ENCODE measurements at places on chromosomes 1 and 21. TPM values are rescaled to one million over a fixed set of nuclear protein-coding genes. Genes with fewer than 3 reads are reported as not detected.
A peak's percentile ranks its signal among the peaks of the same experiment; 100 is the strongest.

DNA sequence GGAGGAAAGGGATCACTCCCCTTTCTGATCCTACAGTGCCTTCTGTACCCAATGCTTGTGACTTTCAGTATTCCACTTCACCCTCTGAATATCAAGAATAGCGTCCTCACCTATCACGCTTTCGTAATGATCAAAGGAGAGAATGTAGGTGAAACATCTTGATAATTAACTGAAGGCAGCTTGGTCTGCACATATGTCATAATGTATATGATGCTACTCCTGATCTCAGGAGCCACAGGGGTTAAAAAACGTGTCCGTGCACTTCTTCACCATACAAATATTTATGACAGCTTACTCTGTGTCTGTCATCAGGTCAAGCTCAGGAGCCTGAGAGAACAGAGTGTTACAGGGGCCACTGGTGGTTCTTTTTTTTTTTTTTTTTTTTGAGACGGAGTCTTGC is 1.2 kb upstream of the PIK3C2B start:
- no peak overlapping the region for H3K4me3 ChIP-seq
- H3K36me3 ChIP-seq: no peaks in the 10 kb centered on the region
- no peak overlapping the region for H3K27ac ChIP-seq
- peaks cover 17% of the 10 kb centered on the region for H3K4me1 ChIP-seq

DNA sequence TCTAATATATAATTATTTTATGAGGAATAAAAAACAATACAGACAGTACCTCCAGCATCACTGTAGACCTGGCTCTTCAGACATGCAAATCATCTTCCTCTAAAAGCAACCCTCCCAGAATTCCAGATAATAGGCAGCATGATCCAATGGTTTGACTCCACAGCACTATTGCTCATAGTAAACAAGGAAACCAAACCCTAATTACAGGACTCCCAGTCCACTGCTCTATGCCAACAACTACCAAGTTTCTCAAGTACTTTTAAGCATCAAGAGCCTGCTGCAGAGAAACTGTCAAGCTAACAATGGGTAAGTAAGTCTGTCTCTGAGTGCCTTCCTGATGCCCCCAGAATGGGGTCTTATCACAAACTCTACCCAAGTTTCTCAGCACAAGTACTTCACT is 57.2 kb downstream of the EYA3 start:
- H3K27me3 ChIP-seq: no peaks in the 10 kb centered on the region
- H3K4me1 ChIP-seq: peaks cover 12% of the 10 kb centered on the region
- no peak for DNase-seq
- peaks cover 10% of the 10 kb centered on the region for H3K36me3 ChIP-seq
- H3K4me3 ChIP-seq: no peak overlapping the region

DNA sequence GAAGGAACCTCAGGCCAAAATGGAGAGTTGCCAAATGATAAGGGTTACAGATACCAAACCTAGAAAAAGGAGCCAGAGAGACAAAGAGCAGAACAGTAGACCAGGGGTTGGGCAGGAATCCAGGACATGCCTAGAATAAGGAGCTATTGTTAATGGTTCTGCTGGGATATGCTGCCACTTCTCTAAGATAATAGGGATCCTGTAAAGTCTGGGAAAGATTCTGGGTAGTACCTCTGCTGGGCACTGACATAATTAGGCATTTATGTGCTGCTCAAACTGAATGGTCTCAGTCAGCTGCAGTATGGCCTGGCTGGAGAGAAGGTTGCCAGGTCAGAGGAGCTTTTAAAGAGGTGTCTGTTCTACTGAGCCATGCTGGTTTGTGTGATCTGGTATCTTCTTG is 19.9 kb upstream of the NRIP1 start:
- DNase-seq: no peak
- H3K4me3 ChIP-seq: no peak overlapping the region
- no peak overlapping the region for H3K27ac ChIP-seq
- H3K36me3 ChIP-seq: no peaks in the 10 kb centered on the region

DNA sequence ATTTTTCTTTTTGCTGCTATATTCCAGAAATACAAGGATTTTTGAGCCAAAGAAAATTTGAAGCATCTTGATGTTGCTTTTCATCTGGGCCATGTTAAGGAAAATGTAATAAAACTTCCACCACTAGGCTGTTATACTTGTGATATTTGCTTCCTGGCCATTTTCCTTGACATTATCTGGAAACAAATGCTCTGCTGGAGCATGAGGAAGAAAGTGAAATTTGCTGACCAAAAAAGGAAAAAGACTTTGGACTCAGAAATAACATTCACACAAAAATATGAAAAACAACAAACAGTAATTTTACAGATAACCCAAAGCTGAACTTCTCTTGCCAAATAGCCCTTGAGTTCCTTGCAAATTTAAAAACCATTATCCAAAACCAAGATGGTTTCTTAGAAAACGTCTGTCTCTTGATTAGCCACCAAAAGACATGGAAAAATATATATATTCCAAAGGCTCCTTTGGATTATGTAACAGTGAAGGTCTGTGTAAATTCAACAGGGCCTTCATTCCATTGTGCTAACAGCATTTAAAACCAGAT is 344.5 kb downstream of the LMX1A start:
- no peaks in the 10 kb centered on the region for H3K4me1 ChIP-seq
- no peak overlapping the region for H3K27ac ChIP-seq
- no peaks in the 10 kb centered on the region for H3K36me3 ChIP-seq
- no peak overlapping the region for H3K4me3 ChIP-seq

- DNase-seq: no peak
- H3K4me3 ChIP-seq: no peak overlapping the region
- H3K27ac ChIP-seq: no peak overlapping the region
- H3K4me1 ChIP-seq: no peaks in the 10 kb centered on the region
- no peaks in the 10 kb centered on the region for H3K36me3 ChIP-seq
Measured at GRCh38 chr1:67348586-67349252, 41.0 kb downstream of the IL12RB2 start.

- peaks cover 3% of the 10 kb centered on the region for H3K4me1 ChIP-seq
- no peaks in the 10 kb centered on the region for H3K27me3 ChIP-seq
- no peak for DNase-seq
- no peak overlapping the region for H3K4me3 ChIP-seq
- H3K27ac ChIP-seq: no peak overlapping the region
Measured at GRCh38 chr1:19354531-19354981, 42.4 kb downstream of the SLC66A1 start.

GRCh38 chr1:107695341-107695740 is 269.6 kb downstream of the VAV3 start:
- H3K4me3 ChIP-seq: no peak overlapping the region
- H3K36me3 ChIP-seq: no peaks in the 10 kb centered on the region
- H3K4me1 ChIP-seq: no peaks in the 10 kb centered on the region
- H3K27ac ChIP-seq: no peak overlapping the region
- no peaks in the 10 kb centered on the region for H3K27me3 ChIP-seq

- H3K4me3 ChIP-seq: peak overlapping the region; percentile 52
- no peaks in the 10 kb centered on the region for H3K36me3 ChIP-seq
- peak; percentile 95 for DNase-seq
- peak overlapping the region; percentile 95 for H3K27ac ChIP-seq
- H3K4me1 ChIP-seq: peaks cover 20% of the 10 kb centered on the region
Measured at GRCh38 chr1:72284348-72285073, 2.2 kb upstream of the NEGR1 start.

- no peak overlapping the region for H3K4me3 ChIP-seq
- H3K4me1 ChIP-seq: peaks cover 11% of the 10 kb centered on the region
- H3K27me3 ChIP-seq: 0 out of 2 replicates have a peak, but pooled peaks cover 7% of the 10 kb centered on the region
- no peak overlapping the region for H3K27ac ChIP-seq
Measured at GRCh38 chr1:7755448-7755847, 15.6 kb upstream of the VAMP3 start.

DNA sequence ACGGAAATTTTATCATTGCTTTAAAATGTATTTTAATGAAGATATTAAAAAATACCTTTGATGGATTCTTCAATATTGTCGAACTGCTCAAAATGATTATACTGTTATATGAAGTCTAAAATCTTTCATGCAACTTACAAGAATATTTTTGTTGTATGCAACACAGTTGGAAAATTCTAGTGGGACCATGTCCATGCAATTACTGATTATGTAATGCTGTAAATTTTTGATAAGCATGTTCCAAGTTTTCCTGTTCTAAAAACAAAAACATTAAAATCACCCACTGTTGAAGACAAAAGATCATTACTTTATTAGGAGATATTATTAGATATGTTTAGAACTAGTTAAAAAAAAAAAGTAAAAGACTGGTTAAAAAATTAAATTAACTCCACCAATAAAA is 132.8 kb downstream of the NFIA start:
- no peak for DNase-seq
- no peak overlapping the region for H3K4me3 ChIP-seq
- H3K4me1 ChIP-seq: no peaks in the 10 kb centered on the region
- no peaks in the 10 kb centered on the region for H3K36me3 ChIP-seq
- no peaks in the 10 kb centered on the region for H3K27me3 ChIP-seq

GRCh38 chr1:23436520-23437354 is 12.2 kb upstream of the TCEA3 start:
- no peaks in the 10 kb centered on the region for H3K27me3 ChIP-seq
- H3K4me3 ChIP-seq: no peak overlapping the region
- H3K4me1 ChIP-seq: no peaks in the 10 kb centered on the region
- peaks cover 21% of the 10 kb centered on the region for H3K36me3 ChIP-seq

GRCh38 chr1:201013991-201014815 is 9.3 kb downstream of the KIF21B start:
- DNase-seq: no peak
- H3K27ac ChIP-seq: no peak overlapping the region
- no peaks in the 10 kb centered on the region for H3K27me3 ChIP-seq
- H3K4me1 ChIP-seq: peaks cover under 1% of the 10 kb centered on the region
- H3K4me3 ChIP-seq: no peak overlapping the region

- no peak overlapping the region for H3K4me3 ChIP-seq
- H3K4me1 ChIP-seq: peaks cover 18% of the 10 kb centered on the region
- H3K27ac ChIP-seq: no peak overlapping the region
- no peaks in the 10 kb centered on the region for H3K27me3 ChIP-seq
Measured at GRCh38 chr21:36097427-36098181, 27.8 kb downstream of the CBR1 start.

The CFHR1 gene
- total RNA-seq: not detected

The SLC66A1 gene
- total RNA-seq: 11.5 TPM

The RRAGC gene
- total RNA-seq: 14.2 TPM

The TFF3 gene
- total RNA-seq: not detected

The WNT3A gene
- total RNA-seq: not detected

The CD244 gene
- not detected for total RNA-seq

The RAB3B gene
- total RNA-seq: 20.6 TPM

The S100A7A gene
- not detected for total RNA-seq

Measured in SJSA1 (cell line).